ENCODE measurements at places on chromosomes 12 and 14.

GRCh38 chr14:71300566-71301330 lies 393.5 kb downstream of the PCNX1 start:
- DNase-seq = no peak

DNA sequence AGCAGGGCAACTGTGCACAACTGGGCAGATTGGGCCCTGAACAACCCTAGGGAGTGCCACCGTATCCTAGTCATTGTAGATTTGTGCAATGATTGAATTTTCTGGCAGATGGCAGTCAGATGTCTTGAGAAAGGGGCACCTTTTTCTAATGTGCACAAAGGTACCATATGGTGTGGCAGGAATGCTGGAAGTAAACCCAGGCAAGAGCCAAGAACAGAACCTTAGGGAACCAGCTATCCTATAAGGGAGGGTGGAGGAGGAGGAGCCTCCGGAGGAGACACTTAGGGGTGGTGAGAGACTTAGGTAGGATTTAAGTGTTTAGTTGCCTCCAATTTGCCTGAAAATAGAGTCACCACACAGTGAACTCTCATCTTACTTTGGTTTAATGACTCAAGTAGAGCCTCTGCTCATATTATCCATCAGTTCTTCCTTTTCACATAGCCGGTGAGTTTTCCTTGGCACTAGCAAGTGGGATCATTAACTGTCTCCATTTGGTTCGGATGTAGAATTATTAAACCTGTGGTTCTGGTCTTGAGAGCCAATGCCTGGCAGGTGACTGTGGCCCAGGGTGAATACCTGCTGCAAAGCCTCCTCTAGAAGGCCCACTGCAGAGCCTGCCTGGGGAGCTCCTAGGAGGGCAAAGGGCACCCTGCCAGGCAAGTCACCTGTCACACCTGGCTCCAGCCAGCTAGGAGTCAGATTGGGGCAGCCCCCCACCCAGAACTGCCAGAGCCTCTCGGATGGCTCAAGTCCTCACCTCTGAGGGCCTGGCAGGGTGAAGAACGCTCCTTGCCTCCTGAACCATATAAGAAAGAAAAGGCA lies 184.4 kb upstream of the HIF1A start:
- no peak for DNase-seq

DNA sequence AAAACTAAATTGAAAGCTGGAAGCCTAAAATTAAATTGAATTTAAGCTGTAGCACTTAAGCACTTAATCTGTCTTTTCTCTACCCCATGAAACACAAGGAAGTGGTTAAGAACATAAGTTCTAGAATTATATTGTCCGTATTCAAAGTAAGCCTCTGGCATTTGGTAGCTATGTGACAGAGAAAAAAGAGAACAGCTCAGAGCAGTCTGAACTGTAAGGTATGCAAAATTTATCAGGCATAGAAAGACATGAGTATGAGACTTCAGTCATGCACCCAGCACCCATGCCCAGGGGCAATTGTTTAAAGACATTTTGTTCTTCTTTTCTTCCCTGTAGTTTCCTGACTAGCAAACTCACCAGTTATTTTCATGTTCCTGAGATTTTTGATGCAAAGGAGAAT lies 116.7 kb downstream of the KCNMB4 start:
- DNase-seq = no peak

DNA sequence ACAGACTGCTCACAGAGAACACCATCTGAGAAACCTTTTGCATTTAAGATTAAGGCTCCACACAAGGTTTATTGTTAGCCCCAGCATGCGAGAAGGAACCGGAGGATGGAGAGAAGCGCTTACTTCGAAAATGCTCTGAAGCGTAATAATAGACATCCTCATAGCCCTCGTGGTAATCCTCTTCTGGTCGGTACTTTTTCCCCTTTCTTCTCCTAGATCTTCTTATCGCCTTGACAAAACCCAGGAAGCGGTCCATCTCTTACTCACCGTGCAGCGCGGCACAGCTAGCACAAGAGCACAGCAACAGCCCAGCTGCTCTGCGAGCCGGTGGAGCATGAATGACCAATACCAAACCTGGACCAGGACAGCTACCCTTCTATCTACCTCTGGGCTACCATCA lies 125.1 kb upstream of the GRIP1 start:
- no peak for DNase-seq

DNA sequence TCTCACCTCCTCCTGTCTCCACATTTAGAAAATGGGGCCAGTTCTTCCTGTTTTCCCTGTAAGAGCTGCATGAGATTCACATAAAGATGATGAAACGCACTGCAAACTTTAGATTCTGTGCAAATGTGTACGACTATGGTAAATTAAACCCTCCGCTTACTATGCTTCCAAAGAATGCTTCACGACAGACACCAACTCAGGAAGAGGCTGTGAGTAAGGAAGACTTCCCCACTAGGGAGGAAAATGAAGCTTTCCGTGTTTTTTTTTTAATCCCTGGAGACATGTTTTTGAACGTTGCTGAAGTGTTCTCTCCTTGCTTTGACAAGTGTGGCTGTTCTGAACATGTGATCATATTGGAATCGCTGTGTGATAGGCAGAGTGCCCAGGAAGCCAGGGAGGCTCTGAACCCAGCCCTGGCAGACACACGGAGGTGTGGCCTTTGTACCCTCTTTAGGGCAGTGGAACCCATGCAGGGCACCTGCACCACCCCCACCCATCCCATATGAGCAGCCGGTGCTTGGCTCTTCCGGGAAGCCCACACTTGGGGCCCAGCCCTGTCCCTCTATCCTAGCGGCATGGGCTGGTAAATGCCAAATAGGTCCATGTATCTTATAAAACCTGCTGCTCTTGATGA lies 7.5 kb upstream of the SYNE3 start:
- no peak for DNase-seq

- DNase-seq = peak; percentile 51
These were observed 857 bp downstream of the ETNK1 start for GRCh38 chr12:22625762-22626294.

DNA sequence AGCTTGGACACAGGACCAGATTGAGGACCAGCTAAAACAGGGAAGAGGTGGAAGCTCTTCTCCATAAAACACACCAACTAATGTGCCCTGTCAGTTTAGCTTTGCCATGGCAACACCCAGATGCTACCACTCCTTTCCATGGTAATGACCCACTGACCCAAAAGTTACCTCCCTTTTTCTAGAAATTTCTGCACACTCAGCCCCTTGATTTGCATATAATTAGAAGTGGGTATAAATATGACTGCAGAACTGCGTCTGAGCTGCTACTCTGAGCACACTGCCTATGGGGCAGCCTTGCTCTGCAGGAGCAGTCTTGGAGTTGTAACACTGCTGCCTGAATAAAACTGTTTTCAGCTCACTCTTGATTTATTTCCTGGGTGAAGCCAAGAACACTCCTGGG lies 3.2 kb upstream of the TDG start:
- DNase-seq = no peak

Data from foreskin keratinocyte (primary cell).